Stimulated activated CD8-positive, alpha-beta memory T cell treated with anti-CD3 and anti-CD28 coated beads, Interleukin-2, amount 100 ng/mL, for 1 hour (primary cell): ENCODE measurements at places on chromosomes 5 and 9.

DNA sequence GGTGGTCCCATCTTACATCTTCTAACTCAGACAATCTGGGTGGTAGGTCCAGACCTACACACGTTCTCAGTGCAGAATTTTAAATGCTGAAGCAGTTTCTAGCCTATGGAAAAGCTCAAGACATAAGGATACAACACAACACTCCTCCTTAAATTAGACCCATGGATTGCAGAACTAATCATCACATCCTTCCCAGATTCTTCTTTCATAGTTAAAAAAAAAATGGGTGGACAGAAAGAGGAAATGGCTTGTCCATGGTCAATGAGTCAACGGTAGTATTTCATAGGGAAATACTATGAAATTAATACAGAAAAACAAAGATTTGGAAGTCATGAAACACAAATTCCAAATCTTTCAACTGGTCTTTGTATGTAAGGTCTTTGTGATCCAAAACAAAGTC is 106.9 kb downstream of the PAPPA start:
- no peak for DNase-seq

- no peak for DNase-seq
These were observed 42.7 kb downstream of the WDR36 start for GRCh38 chr5:111134864-111135263.

- no peak for DNase-seq
These were observed 32.1 kb downstream of the PRKACG start for GRCh38 chr9:68981789-68982188.

GRCh38 chr5:39461007-39461682 is 36.4 kb upstream of the DAB2 start:
- DNase-seq, result no peak

DNA sequence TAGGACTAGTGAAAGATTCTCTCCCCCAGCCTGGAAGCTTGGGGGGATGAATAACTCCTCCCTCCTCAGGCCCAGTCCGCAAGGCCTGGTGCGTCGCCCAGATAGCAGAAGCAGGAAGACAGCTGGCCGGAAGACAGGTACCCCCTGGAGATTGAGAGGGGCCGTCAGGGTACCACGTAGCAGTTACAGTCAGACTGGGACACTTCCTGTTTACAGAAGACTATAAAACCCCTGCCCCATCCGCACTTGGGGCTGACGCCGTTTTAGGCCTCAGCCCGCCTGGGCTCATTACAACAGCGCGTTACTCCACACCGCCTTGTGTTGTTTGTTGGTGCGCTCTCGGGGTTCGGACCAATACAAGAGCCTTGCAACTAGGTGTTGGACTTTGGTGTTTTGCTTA is 15.4 kb downstream of the SEMA6A start:
- no peak for DNase-seq

DNA sequence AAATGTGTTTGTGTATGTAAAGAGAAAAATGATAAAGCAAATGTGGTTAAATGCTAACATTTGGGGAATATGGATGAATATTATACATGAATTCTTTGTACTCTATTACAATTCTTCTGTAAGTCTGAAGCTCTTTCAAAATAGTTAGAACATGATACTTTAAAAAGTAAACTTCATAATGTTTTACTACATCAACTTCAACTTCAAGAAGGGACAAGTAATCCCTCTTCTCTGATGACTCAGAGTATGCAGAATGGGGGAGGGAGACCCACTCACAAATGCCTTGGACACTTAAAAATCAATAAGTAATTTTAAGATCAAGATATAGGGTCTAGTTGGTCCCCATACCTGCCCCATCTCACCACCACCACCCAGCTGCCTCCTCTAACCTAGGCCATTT is 162.4 kb downstream of the ESM1 start:
- no peak for DNase-seq
